ENCODE measurements at places on chromosomes 2 and 18.
A peak's percentile ranks its signal among the peaks of the same experiment; 100 is the strongest.

DNA sequence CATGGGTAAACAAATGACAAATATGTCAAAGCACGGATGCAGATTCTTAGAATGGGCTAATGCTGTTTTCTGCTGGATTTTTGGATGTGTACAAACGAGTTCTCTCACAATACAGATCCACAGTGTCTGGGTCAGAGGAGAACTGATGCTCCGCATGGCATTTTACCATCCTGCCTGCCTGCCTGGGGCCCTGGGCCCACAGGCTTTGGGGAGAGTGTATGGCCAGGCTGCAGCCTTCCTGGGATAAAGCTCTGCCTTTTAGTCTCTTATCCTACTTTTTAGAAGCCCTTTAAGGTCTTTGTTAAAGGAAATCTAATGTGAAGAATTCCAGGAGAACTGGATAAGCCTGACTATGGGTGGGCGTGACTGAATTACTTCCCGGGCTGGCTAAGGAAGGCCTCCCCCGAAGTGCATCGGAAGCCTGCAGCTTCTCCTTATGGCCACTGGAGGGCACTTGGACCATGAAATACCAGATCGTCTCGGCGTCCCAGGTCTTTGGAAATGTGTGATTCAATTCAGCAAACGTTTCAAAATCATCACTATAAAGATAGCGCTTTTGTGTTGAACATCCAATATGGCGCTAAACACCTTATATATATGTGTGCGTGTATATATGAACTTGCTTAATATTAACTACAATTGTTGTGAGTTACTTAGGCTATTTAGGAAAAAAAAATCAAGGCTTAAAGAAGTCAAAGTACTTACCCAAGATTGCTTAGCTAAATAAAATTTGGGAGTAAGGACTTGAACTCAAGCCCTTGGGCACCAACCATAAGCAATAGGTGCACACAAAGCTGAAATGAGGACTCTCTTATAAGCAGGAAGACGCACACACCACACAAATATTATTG lies 15.2 kb upstream of the DNPEP start:
- DNase-seq = peak; percentile 90

- DNase-seq = no peak
Measured at GRCh38 chr18:13525381-13526029, 200.9 kb downstream of the FAM210A start.

DNA sequence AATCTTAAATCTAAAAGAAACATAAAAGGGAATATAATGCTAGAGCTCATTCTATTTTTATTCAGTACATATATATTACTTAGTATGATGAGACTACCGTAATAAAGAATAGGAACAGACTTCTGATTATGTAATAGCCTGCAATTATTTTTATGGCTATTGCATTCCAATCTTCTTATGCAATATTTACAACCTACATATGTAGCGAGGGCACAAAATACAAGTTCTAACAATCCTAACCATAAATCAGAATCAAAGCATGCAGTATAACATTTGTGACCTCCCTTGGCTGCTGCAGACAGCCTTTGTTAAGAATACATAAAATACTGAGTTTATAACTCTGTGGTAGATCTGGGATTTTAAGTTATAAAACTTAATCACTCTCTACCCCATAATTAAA lies 177.6 kb downstream of the BABAM2 start:
- DNase-seq = peak; percentile 10

- no peak for DNase-seq
Measured at GRCh38 chr18:10035281-10035991, 121.6 kb downstream of the VAPA start.

GRCh38 chr2:240974771-240975572 lies 23.4 kb upstream of the SNED1 start:
- no peak for DNase-seq

GRCh38 chr2:152400607-152401214 lies 65.7 kb downstream of the FMNL2 start:
- DNase-seq = no peak

DNA sequence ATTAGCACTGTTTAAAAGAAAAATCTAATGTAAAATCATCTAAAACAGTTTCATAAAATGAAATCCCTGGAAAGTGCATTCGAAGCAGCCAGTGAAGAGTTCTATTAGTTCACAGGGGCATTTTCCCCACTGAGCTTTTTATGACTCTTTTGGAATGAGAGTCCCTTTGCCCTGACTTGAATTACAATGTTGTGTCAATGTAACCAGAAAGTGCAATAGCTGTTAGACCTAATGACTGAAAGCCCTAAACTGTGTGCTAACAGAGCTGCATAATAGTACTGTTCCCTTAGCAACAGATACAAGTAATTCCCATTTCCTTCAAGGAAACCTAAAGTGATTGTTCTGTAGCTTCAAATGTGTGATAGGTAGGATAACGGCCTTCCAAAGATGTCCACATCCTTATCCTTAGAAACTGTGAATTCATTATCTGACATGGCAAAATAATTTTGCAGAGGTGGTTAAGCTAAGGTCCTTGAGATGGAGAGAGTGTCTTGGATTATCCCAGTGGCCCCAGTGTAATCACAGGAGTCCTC lies 134.4 kb downstream of the L3MBTL4 start:
- DNase-seq = no peak

- no peak for DNase-seq
Measured at GRCh38 chr2:42675815-42676214, 88.1 kb downstream of the OXER1 start.

DNA sequence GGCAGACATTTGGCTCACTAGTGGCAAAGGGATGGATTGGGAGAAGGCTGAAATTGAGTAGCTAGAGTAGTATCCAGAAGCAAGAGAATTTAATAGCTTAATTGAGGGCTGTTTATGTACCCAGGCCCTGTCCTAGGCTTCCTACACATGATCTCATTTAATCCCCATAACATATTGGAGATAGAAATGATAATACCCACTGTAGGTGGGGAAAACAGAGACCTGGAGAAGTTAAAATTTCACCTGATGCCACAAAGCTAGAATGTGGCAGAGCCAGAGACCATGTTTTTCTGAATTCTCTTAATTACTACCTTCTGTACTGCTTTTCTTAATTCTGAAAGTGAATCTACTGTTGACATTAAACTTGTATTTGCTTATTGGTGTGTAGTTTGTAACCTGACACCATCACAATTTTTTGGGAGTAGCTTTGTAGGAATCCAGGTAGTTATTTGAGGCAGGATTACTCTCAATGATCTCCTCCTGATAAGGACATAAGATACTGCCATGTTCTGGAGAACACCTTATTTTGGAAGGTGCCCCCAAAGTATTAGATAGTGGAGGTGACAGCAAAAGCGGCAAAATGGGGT lies 42.2 kb downstream of the RAB10 start:
- no peak for DNase-seq

DNA sequence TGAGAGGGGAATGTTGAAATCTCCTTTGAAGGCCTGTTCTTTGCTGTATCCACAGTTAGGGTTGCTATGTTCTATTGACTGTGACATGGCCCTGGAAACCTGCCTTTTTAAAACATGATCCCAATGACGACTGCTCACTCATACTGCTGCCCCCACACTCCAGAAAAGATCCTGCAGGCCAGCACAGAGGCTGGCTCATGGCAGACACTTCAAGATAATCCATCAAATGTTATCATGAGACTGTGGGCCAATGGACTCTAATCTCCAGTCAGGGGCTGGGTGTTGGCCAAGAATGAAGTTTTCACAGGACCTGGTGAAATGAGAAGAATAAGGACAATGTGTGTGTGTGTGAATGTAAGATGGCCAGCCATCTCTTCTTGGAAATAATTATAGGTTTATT lies 59.0 kb upstream of the THOC1 start:
- no peak for DNase-seq

DNA sequence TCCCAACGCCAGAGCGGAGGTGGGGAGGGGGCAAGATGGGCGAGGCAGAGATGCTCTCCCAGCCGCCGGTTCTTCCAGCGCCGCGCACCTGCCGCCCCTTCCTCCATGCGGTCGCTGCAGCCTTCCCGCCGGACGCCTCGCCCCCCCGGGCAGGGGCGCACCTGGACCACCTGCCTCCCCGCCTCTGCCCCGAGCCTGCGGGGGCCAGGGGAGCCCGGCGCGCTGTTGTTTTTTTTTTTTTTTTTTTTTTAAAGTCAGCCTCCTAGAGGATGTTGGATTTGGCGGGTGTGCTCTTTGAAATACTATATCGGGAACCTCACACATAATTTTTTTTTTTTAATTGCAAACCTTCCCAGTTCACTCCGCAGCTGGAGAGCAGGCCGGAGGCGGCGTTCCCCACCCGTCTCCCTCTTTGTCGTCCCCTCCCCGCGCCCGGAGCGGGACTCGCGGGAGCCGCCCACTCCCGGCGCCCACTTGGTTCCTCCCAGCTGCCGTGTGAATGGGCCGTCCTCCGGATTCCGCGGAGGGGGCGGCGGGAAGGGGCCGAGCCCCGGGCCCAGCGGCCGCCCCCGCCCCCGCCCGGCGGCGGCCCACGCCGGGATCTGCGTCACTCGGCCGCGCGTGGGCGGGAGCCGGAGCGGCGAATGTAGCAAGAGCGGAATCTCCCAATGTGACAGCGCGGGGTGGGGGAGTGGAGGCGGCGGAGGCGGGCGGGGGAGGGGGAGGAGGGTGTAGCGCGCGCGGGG lies 421 bp upstream of the NAB1 start:
- DNase-seq = peak; percentile 92

DNA sequence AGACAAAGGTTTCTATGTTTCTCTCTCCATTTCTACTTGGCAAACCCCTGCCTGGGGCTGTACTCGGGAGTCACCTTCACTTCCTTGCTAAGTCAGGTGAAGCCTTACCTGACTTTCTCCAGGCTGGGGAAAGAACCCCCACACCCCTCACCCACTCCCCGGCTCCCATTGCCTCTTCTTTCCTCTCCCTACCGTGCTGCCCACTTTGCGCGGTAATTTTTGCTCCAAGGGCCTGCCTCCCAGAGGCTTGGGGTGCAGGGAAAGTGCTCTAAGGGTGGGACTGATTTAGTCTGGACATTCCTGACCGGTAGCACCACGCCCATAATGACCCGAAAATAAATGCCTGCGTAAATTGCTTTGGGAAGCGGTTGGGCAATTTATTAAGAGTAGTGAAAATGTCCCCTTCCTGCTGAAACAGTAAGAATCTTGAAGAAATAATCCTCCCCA lies 49.1 kb upstream of the ATP6V1B1 start:
- DNase-seq = no peak

- DNase-seq = peak; percentile 93
Measured at GRCh38 chr18:79429785-79430281, 34.1 kb downstream of the NFATC1 start.

DNA sequence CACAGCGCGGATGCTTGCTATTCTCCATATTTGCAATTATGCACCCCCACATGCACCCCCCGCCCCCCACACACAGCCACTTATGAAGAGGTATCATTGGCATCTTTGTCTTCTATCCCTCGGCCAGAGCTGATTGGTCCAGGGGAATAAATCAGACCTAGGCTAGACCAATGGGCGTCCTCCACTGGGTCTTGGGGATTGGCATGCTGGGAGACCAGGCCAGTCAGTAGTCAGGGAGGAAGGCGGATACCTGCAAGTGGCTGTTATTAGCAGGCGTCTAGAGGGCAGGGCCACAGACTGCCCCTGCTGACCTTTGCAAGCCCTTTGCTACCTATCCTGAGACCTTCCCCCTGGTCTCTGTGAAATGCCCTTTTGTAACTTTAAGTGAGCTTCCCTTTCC lies 30.0 kb downstream of the ATOH8 start:
- DNase-seq = no peak

DNA sequence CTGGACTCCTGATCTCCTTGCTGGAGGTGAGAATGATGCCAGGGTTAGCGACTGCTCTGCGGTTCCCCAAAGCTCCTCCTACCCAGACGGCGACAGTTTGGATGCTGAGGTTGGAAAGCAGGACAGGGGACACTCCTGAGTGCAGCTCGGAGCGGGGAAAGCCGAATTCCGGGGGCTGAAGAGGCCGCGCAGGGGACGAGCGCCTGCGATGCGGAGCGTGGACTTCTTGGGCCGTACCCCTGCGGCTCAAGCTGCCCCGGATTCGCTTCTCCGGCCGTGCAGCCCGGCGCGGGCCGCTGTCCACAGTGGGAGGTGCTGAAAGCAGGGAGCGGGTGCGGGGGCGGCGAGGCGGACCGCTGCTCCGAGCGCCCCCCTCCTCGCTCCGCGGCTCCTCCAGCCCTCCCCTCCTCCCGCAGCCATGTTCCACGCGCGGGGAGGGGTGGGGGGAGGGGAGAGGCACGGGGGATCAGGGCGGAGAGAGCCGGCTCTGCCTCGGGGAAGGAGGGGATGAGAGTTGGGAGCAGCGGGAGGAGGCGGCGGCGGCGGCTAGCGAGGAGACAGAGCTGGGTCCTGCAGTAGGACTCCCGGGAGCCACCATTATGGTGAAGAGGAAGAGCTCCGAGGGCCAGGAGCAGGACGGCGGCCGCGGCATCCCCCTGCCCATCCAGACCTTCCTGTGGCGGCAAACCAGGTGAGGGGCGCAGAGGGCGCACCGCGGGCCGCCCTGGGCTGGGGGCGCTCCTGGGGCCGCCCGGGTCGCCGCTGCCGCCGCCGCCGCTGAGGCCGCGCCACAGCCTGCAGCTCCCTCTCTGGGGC lies at the start of gene UNC80:
UNC80 (plus strand) TSS at position 359 of the 816 bp plus-strand sequence; CDS start at position 600, 241 bp downstream.
- peak; percentile 73 for DNase-seq

GRCh38 chr2:28286678-28287077 lies 106.0 kb upstream of the FOSL2 start:
- no peak for DNase-seq

GRCh38 chr2:36539631-36540030 lies 58.3 kb downstream of the FEZ2 start:
- no peak for DNase-seq

GRCh38 chr18:34049511-34049910 lies 175.2 kb downstream of the NOL4 start:
- DNase-seq = no peak

- no peak for DNase-seq
Measured at GRCh38 chr2:236335696-236336574, 71.7 kb upstream of the ASB18 start.

GRCh38 chr2:46847185-46847710 lies 68.4 kb downstream of the MCFD2 start:
- peak; percentile 24 for DNase-seq

- no peak for DNase-seq
Measured at GRCh38 chr2:49686291-49686690, 532.0 kb upstream of the FSHR start.

- DNase-seq = no peak
Measured at GRCh38 chr2:191670076-191670475, 7.9 kb upstream of the NABP1 start.

- DNase-seq = peak; percentile 51
Measured at GRCh38 chr2:215699700-215700538, 264.1 kb upstream of the FN1 start.

GRCh38 chr2:231482806-231483391 lies 18.6 kb upstream of the NCL start:
- DNase-seq = peak; percentile 91

- no peak for DNase-seq
Measured at GRCh38 chr2:163119966-163120365, 281.4 kb upstream of the KCNH7 start.

GRCh38 chr18:36296650-36297416 lies 680 bp upstream of the FHOD3 start:
- DNase-seq = peak; percentile 45

- DNase-seq = no peak
Measured at GRCh38 chr2:31228717-31229116, 5.2 kb upstream of the EHD3 start.

GRCh38 chr2:197359859-197360258 lies 49.3 kb upstream of the ANKRD44 start:
- peak; percentile 18 for DNase-seq

GRCh38 chr2:215899141-215900074 lies 113.9 kb downstream of the MREG start:
- no peak for DNase-seq

- no peak for DNase-seq
Measured at GRCh38 chr2:26330604-26331003, 15.3 kb upstream of the SELENOI start.
